COLO829 (cell line): ENCODE measurements at places on chromosomes 1 and 21.

- DNase-seq, result no peak
Observed at GRCh38 chr1:5704561-5705514, 287.4 kb downstream of the NPHP4 start.

DNA sequence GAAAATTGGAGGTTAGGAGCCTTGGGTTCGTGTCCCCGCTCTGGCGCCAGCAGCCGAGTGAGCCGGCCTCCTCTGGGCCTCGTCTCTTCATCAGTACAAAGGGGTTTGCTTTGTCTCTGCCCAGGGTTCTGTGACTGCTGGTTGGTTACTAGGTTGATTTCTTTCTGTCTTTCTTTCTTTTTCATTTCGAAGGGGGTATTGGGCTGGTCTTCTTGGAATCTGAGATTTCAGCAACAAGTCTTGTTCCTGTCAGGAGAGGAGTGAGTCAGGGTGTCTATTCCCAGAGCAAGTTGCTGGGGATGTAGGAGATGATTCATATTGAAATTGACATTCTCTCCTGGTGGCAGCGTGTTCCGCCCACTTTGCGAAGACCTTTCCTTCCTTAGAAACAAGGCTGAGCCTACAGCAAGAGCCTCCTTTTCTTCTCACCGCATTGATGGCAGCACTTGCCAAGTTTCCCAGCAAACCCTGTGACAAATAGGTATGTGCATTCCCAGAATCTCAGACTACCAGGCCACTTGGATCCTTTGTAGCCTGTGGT is 79.2 kb downstream of the MAN1C1 start:
- peak; percentile 61 for DNase-seq

- DNase-seq, result no peak
Observed at GRCh38 chr1:53645690-53646078, 93.3 kb downstream of the GLIS1 start.

DNA sequence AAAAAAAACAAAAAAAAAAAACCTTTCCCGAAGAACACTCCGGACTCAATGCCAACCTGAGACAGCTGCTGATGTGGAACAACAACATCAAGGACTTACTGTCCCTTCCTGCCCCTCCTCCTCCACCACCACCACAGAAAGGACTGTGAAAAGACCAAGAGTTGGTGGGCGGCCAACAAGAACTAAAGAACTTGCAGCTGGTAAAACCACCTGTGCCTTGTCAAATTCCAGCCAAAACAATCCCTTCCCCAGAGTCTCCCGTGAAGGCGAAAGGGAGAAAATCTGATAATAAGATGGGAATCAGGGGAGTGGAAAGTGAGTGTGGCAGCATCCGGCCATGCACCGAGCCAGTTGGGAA is 88.9 kb downstream of the PROX1 start:
- DNase-seq, result no peak

GRCh38 chr1:32337855-32338636 is 2.0 kb upstream of the MARCKSL1 start:
- peak; percentile 79 for DNase-seq

DNA sequence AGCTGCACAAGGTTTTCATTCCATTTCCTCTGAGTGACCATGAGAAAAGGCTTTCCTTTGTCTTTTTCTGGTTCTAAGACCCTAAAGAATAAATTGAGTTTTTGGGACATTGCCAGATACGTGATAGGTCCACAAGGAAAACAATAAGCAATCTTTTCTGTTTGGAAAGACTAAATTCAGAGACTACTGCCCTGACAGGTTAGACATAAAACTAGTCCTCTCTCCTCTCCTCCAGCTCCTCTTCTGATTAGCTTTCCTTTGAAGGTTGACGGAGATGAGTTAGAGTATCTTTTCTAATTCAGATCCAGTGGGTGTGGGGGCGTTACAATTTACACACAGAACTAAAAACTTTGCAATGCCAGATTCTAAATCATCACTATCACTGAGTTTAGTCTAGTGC is 57.8 kb upstream of the C1orf53 start:
- no peak for DNase-seq

GRCh38 chr1:112937495-112937894 is 18.5 kb downstream of the SLC16A1 start:
- DNase-seq, result no peak

DNA sequence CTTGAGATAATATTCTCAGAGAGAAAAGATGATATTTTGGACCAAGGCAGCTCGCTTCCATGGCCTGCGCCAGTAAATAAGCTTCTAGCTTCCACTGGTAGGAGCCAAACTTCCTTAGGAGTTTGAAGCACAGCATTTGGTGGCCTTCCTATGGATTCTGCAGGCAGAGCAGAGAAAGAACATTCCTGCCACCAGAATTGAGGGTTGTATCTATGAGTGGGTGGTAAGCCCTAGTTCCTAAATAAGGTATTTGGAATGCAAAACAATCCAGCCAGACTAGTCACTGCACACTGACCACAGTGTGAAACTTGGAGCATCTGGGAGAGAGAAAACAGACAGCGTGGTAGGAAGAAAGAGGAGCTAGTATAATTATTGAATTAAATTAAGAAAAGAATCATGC is 54.1 kb upstream of the BCAR3 start:
- DNase-seq, result no peak

- no peak for DNase-seq
Observed at GRCh38 chr1:171727778-171728177, 14.1 kb downstream of the VAMP4 start.
